ENCODE measurements at places on chromosomes 13 and 19.
A peak's percentile ranks its signal among the peaks of the same experiment; 100 is the strongest.

DNA sequence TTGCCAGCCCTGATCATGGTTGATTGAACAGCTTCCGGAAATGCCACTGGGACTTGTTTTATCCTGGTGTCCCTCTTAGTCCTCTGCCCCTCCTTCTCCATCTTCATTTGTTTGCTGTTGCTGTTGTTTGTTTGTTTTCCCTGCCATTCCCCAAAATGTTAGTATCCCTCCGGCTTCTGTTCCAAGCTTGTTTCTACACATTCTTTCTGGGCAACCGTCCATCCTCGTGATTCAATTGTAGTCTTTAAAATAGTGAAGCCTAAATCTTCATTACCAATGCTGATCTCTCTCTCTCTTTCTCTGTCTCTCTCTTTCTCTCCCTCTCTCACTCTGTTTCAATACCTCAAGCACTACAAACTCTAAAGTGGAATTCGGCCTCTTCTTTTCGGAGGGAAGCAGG, 649.3 kb upstream of the ARGLU1 start:
- no peak for DNase-seq

GRCh38 chr19:54081032-54081431, at the start of gene TARM1:
TARM1 (minus strand) TSS chr19:54081365; CDS start chr19:54081340, 25 bp downstream.
- no peak for DNase-seq

GRCh38 chr19:54207983-54208783, 7.5 kb downstream of the RPS9 start:
- DNase-seq: peak; percentile 65

DNA sequence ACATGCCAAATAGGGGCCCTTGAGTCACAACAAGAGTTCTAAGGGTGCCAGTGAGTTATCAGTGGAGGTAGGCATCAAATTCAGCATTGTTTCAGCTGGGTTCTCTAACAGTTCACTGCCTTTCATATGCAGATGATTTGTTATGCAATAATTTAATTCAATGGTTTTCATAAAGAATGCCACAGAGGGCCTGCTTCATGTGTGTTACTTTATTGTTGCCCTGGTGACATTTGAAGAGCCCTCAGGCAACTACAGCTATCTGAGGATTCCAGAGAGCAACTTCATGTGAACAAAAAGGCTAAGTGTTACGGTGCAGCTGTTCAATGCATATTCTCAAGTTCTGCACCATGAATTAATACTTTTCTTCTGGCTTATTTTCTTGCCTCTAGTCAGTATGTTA, 43.1 kb upstream of the STARD13 start:
- DNase-seq: no peak

DNA sequence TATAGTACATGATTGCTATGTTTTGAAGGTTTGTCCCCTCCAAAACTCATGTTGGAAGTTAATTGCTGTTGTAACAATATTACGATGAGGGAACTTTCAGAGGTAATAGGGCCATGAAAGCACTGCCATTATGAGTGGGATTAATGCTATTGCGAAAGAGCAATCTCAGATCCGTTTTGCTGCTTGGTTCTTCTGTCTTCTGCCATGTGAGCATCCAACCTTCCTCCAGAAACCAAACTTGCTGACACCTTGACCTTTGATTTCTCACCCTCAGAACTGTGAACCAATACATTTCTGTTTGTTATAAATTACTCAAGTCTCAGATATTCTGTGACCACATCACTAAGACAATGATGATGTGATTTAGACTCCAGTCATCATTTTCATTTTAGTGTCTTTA, 2590.9 kb downstream of the PCDH9 start:
- DNase-seq: no peak

GRCh38 chr13:94322925-94323763, 156.3 kb downstream of the DCT start:
- no peak for DNase-seq

DNA sequence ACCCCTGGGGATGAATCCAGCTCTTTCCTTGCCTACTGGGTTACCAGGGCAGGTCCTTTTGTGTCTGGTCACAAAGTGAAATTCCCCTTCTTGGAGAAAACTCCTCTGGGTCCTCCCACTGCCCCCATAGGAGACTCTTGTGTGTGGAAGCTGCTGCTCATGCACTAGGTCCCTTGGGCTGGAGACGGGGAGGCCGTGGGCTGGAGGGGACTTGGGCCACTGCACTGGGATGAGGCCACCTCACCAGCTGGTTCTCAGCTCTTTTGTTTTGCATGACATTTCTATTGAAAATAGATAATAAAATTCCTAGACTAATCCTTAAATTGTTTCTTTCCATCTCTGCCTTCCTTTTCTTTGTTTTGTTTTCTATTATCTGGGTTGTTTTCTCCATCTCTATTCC, 62.4 kb downstream of the TEX29 start:
- DNase-seq: no peak

Measured in activated CD4-positive, alpha-beta T cell treated with anti-CD3 and anti-CD28 coated beads, Interleukin-10, Interleukin-2, amounts not matched to agents 100 ng/mL and 50 ng/mL, durations not matched to agents 16 hours and 8 hours (primary cell).